ENCODE measurements at places on chromosomes 2 and 18.

- no peak for DNase-seq
Measured at GRCh38 chr18:29512761-29513160, 1335.8 kb upstream of the CDH2 start.

DNA sequence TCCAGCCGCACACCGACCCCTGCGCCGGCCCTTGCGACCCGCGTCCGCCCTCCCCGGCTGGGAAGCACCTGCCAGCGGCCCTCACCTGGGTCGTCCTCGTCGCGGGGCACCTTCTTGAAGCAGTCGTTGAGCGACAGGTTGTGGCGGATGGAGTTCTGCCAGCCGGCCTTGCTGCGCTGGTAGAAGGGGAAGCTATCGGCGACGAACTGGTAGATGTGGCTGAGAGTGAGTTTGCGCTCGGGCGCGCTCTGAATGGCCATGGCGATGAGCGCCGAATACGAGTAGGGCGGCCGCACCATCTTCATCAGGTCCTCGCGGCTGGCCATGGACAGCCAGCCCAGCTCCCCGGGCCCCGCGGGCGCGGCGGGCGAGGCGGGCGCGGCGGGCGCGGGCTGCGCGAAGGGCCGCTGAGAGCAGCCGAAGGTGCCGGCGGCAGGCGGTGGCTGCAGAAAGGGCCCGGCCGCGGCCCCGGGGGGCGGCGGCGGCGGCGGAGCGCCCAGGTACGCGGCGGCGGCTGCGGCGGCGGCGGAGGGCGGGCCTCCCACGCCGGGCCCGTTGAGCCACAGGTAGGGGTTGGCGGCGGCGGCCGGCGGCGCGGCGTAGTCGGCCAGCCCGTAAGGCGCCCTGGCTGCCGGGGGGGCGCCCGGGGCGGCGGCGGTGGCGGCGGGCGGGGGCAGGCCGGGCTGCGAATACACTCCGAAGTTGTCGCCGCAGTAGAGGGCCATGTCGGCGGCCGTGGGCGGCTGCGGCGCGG is 505 bp downstream of the FOXI3 start:
- no peak for DNase-seq

DNA sequence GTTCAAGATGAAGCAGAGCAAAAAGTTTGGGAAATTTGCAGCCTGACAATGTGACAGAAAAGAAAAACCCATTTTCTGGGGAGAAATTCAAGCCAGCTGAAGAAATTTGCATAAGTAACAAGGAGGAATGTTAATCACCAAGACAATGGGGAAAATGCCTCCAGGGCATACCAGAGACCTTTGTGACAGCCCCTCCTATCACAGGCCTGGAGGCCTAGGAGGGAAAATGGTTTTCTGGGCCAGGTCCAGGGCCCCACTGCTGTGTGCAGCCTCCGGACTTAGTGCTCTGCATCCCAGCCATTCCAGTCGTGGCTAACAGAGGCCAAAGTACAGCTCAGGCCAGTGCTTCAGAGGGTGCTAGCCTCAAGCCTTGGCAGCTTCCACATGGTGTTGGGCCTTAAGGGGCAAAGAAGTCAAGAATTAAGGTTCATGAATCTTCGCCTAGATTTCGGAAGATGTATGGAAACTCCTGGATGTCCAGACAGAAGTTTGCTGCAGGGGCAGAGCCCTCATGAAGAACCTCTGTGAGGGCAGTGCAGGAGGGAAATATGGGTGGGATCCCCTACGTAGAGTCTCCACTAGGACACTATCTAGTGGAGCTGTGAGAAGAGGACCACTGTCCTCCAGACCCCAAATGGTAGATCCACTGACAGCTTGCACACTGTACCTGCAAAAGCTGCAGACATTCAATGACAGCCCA is 314.1 kb upstream of the TRIB2 start:
- no peak for DNase-seq

DNA sequence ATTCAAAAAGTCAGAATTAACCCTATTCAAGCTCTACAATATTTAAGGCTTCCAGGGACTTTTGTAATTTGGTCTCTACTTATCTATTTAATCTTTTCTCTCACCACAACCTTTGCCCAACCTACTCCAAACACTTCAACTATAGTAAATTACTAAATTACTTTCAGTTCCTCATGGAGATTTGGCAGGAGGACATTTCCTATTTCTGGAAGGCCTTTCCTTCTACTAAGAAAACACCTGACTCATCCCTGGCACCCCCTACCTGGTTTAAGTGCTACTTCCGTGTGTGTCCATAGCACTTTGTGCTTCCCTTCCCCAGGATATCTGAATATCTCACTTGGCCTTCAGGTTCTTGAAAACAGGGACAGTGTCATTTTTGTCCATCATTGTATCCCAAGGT is 96.3 kb downstream of the UPP2 start:
- no peak for DNase-seq

DNA sequence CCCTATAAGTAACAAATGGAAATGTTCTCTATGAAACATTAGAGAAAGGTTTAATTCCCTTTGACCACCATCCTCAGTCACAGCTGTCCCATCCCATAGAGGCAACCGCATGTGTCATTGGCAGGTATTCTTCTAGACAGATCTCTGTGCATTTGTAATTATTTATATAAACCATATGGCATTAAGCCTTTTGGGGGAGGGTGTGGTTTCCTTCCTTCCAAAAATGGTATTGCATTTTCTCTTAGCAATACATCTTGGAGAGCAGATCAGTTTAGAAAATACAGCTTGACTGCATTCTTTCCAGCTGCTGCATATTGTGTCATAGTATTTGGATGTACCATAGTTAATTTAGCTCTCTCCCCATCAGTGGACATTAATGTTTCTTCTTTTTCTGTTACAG is 57.7 kb downstream of the LCLAT1 start:
- no peak for DNase-seq

DNA sequence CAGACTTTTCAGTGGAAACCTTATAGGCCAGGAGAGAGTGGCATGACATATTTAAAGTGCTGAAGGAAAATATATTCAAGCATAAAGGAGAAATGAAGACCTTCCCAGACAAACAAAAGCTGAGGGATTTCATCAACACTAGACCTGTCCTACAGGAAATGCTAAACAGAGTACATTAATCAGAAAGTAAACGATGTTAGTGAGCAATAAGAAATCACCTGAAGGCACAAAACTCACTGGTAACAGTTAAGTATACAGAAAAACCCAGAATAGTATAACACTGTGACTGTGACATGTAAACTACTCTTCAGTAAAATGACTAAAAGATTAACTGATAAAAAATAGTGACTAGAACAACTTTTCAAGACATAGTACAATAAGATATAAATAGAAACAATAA is 87.4 kb downstream of the ATP8B1 start:
- DNase-seq, result no peak

GRCh38 chr18:28963481-28963880 is 786.6 kb upstream of the CDH2 start:
- DNase-seq, result no peak

DNA sequence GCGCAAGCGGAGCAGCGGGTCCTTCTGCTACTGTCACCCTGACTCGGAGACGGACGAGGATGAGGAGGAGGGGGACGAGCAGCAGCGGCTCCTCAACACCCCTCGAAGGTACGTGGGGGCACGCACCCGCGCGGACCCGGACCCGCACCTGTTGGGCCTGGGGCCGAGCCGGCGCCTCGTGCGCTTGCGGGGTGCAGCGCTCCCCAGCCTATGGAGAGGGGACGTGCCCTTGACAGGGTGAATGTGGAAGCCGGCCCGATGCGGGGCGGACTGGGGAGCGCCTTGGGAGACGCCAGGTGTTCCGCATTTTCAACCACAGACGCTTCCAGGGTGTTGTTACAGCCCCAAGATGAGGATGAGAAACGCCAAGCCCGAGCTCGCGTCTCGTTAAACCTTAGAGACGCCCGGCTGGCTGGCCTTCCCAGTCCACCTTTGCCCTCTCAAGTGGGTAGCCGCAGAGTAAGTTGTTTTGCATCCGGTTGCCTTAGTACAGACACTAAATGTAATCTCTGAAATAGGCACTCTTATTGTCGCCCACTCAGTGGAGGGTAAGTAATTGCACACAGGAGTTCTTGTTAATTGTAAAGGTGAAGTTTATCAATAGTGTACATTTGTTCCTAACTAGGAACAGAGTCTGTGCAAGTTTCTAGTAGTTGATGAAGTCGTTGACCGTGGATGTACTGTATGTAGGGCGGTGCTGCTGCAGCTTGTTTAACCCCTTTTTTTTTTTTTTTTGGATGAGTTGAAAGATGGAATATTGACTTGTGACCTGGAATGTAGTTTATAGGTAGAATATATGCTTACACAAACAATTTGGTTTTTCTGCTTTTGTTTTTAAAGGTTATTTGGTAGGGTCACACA is 815 bp downstream of the GMCL1 start:
- DNase-seq, result peak; percentile 53

- DNase-seq, result no peak
Measured at GRCh38 chr18:37334631-37335408, 230.8 kb downstream of the CELF4 start.

DNA sequence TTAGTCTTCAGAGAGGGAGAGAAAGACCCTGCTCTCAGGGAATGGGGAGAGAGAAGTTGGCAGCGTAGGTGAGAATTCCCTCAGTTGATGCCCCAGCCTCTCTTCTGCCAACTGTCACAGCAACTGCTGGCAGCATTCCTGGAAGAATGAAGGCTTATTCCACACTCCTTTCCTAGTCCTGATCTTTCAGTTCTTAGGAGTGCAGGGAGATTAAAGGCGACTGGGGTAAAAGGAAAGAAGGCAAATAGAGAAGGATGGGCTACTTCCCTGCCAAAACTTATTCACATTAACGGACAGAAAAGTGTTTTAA is 65.9 kb upstream of the ACAA2 start:
- no peak for DNase-seq
